ENCODE measurements at places on chromosomes 4 and X. TPM values are rescaled to one million over a fixed set of nuclear protein-coding genes. Genes with fewer than 3 reads are reported as not detected.

DNA sequence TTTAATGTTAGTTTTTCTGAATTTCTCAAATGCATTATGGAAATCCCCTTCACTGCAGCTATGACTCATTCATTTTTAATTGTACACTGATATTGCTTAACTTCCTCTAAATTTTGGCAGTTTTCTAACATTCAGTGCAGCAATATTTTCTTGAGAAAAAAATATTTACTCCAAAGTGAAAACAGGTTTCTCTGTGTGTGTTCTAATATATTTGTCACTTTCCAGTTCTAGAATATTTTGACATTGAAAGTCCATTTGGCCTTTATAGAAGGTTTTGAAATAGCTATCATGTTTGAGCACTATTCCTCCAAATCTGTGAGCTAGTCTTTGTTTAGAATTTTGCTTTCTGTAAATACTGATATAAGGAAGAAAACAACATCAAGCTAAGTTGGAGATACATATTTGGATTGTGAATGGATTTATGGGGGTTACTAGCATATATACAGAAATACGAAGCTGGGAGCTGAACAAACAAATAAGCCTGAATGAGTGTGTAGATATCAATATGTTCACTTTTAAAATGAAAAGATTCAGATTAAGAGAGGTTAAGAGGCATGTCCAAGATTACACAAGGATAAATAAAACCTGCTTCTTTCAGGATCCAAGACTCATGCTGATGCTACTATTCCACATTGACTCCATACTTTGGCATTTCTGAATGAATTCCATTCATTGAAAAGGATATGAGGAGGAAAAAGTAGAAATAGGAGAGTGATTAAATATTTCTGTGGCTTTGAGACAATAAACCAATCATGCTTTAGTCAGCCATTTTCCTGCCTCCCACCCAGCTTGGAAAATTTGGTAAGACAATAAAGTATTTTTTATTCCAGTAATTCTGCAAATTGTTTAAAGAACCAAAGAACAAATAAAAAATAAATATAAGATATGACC is 57.3 kb upstream of the SLIT2 start:
- H3K36me3 ChIP-seq = no peaks in the 10 kb centered on the region
- no peak for DNase-seq
- no peak overlapping the region for H3K27ac ChIP-seq
- H3K4me3 ChIP-seq = no peak overlapping the region
- no peaks in the 10 kb centered on the region for H3K4me1 ChIP-seq

DNA sequence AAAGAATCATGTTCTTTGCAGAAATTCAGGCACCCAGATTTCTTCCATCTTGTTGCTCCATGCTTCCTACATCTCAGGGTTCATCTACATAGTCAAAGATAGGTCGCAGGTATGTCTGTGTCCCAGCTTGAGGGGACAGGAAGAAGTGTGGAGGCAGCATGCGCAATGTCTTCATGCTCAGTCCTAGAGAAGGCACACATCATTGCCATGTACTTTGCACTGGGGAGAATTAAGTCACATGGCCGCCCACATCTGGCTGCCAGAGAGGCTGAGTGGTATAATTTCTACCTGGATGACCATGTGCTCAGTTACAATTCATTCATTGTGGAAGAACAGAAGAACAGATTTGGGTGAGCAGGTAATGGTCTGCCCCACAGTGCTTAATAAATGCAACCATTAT is 54.1 kb downstream of the GAB1 start:
- H3K4me3 ChIP-seq = peak overlapping the region; percentile 25
- H3K27me3 ChIP-seq = no peaks in the 10 kb centered on the region
- peaks cover 6% of the 10 kb centered on the region for H3K36me3 ChIP-seq
- H3K27ac ChIP-seq = peak overlapping the region; percentile 50
- peaks cover 53% of the 10 kb centered on the region for H3K4me1 ChIP-seq
- no peak for DNase-seq

DNA sequence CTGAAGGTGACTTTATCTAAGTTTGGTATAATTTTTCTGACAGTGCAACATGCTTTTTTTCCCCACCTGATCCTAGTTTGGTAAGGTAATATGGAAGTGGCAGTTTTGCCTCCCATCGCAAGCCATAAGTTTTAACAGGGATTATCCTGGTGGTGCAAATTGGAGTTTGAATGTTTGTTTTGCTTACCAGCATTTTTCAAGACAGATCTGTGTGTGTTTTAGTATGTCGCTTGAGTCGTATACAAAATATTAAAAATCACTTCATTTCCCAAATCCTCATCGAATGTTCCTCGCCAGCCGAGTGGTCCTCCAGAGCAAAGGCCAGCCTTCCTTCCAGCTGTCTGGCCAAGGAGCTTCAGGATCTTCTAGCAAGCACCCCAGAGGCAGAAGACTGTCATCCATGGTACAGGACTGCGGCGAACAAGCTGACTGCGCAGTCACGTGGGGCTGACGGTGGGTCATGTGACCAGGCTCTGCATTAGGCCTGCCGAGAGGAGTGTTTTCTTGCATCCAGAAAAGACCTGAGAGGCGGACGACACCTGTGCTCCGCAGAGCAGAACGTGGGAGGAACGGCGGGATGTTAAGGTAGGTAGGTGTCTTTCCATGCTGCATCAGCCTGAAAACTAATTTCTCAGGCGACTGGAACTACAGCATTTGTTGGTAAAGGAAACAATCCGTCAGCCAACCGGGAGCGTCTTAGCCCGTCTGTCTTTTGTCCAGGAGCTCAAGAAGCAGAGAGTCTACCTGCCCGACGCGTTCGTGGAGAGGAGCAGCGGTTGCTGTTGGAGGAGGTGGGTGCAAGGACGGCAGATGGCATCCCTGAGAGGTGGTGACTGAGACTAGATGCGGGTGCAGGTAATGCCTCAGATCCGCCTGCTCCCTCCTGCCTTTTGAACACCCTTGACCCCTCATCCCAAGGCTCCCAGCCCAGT is at the start of gene GPRASP3:
Gene GPRASP3 (plus strand): TSS at position 507 of the 932 bp plus-strand sequence. CDS start 28,253 bp downstream, outside the sequence.
- H3K36me3 ChIP-seq = no peaks in the 10 kb centered on the region
- DNase-seq = peak; percentile 32
- peak within 1 kb of the TSS; percentile 80 for H3K4me3 ChIP-seq
- no peak within 1 kb of the TSS for H3K27ac ChIP-seq

DNA sequence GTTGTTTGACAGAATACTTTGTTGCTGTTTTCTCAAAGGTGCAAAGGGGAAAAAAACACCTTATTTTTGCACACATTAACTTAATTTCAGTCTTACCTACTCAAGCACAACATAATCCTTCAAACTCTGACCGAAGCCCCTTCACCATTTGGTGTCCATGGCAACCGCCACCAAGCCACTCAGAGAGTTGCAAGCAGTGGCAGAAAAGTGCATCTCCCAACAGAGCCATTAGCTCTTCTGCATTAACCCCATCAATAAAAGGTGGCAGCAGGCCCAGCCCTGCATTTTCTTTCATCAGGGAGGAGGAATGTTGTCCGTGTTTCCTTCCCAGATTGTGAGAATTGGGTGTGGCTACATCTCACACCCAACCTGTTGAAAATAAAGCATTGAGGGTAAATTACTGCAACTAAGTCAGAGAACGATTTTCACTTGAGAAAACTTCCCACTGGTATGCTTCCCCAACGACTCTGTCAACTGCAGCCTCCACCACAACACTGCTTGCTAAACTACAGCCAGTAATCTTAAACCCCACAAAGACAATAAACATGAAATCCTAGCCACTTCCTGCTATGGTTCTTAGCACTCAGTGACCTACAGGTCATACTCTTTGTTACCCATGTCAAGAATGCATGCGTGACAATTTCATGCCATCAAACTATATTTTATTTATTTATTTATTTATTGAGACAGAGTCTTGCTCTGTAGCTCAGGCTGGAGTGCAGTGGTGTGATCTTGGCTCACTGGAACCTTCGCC is 154.0 kb downstream of the GRIA3 start:
- peak overlapping the region; percentile 5 for H3K4me3 ChIP-seq
- no peak overlapping the region for H3K27ac ChIP-seq
- no peaks in the 10 kb centered on the region for H3K4me1 ChIP-seq
- no peaks in the 10 kb centered on the region for H3K36me3 ChIP-seq
- no peaks in the 10 kb centered on the region for H3K27me3 ChIP-seq

Gene PABPC1L2A
- not detected for polyA plus RNA-seq

Measured in naive B cell (primary cell).